ENCODE measurements at places on chromosomes 4 and X.

DNA sequence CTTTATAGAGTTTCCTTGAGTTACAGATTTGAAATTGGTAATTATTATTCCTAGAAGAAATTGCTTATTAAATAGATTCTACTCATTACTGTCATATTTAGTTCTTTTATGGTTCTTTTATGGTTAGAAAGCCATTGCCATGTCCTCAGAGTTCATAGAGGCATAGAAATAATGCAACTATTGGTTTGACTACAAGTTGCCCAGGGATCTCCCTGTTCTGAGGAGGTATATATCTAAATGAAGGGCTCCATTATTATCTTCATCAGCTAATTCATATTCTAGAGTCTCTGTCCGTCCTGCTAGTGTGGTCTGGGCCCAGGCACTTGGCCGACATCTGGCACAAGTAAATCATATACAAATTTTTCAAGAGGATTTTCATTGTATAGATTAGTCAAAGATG is 535.7 kb downstream of the PPP4R3C start:
- no peak for DNase-seq

- DNase-seq, result no peak
Measured at GRCh38 chr4:83563998-83564397, 28.1 kb downstream of the GPAT3 start.

- no peak for DNase-seq
Measured at GRCh38 chr4:38914854-38915253, 47.2 kb downstream of the FAM114A1 start.

DNA sequence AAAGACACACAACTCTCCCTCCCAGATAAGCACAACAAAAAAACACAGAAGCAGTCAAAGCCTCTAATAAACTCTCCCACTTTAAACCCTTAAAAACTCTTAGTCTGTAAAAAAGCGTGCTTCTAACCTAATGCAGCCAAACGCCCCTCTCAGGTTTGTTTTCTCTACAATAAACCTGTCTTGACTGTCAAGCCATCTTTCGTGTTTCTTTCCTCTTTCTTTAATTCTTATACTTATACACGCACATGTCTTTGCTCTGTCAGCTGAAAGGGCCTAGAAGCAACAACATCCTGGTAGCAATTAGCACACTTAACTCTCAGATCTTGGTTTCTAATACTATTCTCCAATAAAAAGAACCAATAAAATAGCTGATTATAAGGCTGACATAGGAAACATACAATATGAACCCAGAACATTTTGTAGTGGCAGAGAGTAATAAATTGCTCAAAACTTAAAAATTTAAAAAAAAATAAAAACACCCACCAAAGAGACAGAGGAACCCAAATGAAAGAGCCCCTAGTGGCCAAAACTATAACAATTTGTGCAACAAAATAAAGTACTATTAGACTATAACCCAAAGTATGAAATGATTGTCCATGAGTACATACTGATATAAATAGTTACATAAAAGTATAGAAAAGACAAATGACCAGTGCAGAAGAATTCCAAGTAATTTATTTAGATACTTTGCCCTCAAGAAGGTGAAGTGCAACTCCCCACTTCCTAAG is 440.4 kb upstream of the ADGRL3 start:
- no peak for DNase-seq

GRCh38 chr4:5752376-5753184 is 41.6 kb downstream of the EVC start:
- no peak for DNase-seq

- DNase-seq, result no peak
Measured at GRCh38 chr4:79210636-79211049, 115.2 kb downstream of the NAA11 start.

GRCh38 chr4:6576512-6576911 is 1.5 kb downstream of the MAN2B2 start:
- DNase-seq, result no peak
